ENCODE measurements at places on chromosomes 12 and 14.

- no peak for DNase-seq
Observed at GRCh38 chr12:96500693-96501092, 11.3 kb downstream of the CFAP54 start.

GRCh38 chr14:55514819-55515490 is 65.1 kb upstream of the KTN1 start:
- no peak for DNase-seq

- DNase-seq, result no peak
Observed at GRCh38 chr14:80212023-80212397, 706 bp upstream of the DIO2 start.

DNA sequence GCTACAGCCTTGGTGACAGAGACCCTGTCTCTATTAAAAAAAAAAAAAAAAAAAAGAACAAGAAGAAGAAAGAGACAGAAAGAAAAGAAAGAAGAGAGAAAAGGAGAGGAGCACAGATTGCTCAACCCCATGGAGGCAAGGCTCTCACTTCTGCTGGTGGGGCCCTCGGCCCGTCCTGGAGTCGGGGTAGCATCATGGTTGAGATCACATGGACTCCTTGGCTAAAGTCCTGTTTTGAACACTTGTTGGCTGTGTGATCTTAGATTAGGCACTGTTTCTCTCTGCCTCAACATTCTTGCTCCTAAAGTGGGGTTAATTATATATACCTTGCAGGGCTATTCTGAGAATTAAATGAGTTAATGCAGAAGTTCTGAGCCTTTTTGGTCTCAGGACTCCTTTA is 207.7 kb downstream of the CACNA1C start:
- no peak for DNase-seq

DNA sequence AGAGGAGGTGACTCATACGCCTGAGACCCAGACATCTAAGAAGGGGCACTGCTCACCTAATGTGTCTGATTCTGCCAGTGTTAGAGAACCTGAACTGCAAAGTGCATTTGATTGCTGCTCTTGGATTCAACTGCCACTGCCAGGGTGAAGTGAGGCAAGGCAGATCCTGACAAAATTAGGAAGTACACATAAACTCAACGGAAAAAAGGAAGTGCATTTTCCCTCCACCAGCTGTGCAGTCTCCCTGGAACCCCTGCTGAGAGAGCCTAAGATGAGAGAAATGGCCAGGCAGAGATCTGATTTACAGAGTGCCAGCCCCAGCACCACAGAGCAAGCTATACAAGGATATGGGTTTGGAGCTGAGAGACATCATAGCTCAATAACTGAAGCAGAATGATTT is 215.3 kb downstream of the SEC23A start:
- DNase-seq, result no peak

DNA sequence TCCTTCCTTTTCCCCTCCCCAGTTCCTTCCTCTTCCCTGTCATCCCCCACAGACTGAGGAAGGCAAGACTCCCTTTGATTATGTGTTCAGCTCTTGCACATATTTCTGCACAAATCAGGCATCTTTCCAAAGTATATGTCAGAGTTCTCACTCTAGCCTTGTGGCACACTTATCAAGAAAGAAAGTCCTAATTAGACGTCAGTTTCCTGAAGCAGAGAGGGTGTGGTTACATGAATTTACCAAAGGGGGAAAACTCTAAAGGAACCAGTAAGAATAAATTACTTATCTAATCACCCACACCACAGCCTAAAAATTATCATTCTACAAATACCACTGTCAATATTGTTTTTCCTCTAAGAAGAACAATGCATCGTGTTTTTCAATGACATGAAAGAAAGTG is 120.7 kb upstream of the GRIP1 start:
- no peak for DNase-seq

- no peak for DNase-seq
Observed at GRCh38 chr12:129076441-129077320, 223.4 kb downstream of the GLT1D1 start.

GRCh38 chr14:91307652-91308051 is 63.1 kb upstream of the GPR68 start:
- DNase-seq, result no peak
